ENCODE measurements at places on chromosomes 3 and 15.

- DNase-seq, result no peak
Measured at GRCh38 chr3:45554006-45554666, 40.4 kb upstream of the LIMD1 start.

GRCh38 chr3:48548126-48548525, 8.5 kb downstream of the PFKFB4 start:
- DNase-seq, result no peak

DNA sequence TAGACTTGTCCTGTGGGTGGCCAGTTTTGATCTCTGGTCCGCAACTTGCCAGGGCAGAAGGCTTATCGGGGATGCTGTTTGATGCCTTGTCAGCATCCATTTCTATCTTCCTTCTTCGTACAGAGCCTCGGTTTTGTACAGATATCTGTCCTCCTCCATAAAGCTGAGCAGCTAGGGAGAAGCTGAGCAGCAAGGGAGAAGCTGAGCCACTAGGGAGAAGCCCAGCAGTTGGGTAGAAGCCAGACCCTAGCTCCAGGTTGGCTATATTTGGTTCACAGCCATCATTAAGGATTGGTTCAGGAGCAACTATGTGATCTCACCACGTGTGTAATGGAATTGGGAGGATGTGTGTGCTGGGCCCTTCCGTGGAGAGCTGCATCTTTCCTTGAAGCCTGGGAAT, 46.7 kb downstream of the PTPRG start:
- DNase-seq, result no peak

GRCh38 chr3:9032231-9032777, 69.0 kb upstream of the RAD18 start:
- DNase-seq, result no peak

DNA sequence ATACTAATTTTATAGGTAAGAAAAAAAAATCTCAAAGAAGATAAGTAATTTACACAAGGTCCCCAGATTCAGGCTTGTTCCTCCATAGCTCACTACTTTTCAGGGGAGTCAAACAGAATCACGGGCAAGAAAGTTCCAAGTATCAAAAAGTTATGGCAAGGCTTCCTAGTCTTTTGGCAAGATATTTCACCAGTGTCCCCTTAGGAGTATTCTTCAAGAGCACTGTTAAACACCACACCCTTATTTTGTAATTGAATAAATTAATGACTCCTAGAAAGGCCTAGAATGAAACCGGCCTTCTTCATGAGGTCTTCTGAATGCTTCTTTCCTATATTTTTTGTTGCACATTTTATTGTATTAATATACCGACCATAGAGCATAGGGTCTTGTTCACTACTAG, 109.7 kb downstream of the MYLK start:
- DNase-seq, result no peak

GRCh38 chr3:30131191-30131590, 475.2 kb upstream of the TGFBR2 start:
- no peak for DNase-seq
